Right renal cortex interstitium (tissue), 3 donors: ENCODE measurements at places on chromosomes 12 and 14. TPM values are rescaled to one million over a fixed set of nuclear protein-coding genes. Genes with fewer than 3 reads are reported as not detected.

Gene SERPINA3
- polyA plus RNA-seq: 0.14 TPM

DNA sequence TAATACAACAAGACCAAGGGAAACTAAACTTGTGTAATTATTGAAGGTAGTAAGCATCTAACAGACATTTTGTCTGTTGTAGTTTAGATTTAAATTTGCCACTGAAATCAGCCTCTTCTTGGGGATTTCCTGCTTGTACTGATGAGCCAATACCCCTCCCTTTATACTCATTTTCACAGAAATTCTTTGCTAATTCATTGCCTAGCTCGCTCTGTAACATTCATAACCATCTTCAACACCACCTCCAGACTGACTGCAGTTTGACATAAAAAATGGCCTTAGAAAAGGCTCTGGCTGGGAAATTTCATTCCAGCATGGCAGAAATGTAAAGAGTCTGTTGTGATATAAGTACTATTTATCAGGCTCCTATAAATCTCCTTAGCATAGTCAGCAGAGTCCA lies 109.7 kb upstream of the FLRT2 start:
- no peak for DNase-seq

DNA sequence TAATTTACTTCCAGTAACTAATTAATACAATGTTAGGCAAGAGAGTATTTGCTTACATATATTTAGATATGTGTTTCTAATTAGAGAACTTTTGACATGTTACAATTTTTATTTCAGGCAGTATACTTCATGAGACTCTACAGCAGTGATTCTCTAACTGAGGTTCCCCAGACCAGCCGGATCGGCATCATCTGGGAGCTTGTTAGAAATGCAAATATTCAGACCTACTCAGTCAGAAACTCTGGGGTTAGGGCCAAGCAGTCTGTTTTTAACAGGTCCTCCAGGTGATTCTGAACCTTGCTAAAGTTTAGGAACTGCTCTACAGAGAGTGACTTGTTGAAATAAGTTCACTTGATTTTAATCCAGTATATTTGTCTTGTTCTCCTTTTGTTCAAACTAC lies 46.5 kb downstream of the ARID2 start:
- no peak for DNase-seq

Gene PPFIA2
- 6.1 TPM for polyA plus RNA-seq

Gene TMEM233
- 1.3 TPM for polyA plus RNA-seq

- no peak for DNase-seq
These were observed 684.5 kb downstream of the C12orf50 start for GRCh38 chr12:87344699-87345098.

Gene GPR68
- polyA plus RNA-seq: 2.4 TPM
